A549 treated with Mapracorat at 1 μM for 4 hours (cell line): ENCODE measurements at places on chromosomes 5 and 9. TPM values are rescaled to one million over a fixed set of nuclear protein-coding genes. Genes with fewer than 3 reads are reported as not detected.

SCGB3A2 gene
- not detected in 5 replicates for total RNA-seq

SPINK7 gene
- total RNA-seq, result not detected in 5 replicates

TRIM36 gene
- total RNA-seq, result 1.5 to 2.4 TPM (median 2.3 TPM) in 5 replicates

ZNF462 gene
- 3.5 to 4.4 TPM (median 4.2 TPM) in 5 replicates for total RNA-seq

TLX3 gene
- not detected in 5 replicates for total RNA-seq
